Activated naive CD4-positive, alpha-beta T cell (primary cell): ENCODE measurements at places on chromosomes 7 and 10.

- DNase-seq = no peak
Observed at GRCh38 chr7:76193466-76193865, 8.2 kb upstream of the SRRM3 start.

DNA sequence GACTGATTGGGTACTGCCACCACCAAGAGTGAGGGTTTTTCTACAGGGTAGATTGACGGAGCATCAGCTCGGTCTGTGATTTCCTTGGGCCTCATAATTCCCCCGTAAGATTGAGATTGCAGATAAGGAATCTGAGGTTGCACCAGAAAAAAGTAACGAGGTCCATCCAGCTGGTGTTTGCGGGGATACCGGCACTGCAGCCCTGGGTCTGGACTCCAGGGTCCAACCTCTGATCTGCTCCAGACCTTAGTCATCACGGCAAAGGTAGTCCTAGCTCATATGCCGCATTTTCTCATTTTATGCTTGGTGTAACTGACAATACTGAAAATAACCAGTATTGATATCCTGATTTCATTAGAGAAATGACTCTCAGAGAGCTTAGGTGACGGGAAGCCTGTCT, 3.9 kb downstream of the CARD11 start:
- DNase-seq = no peak

- no peak for DNase-seq
Observed at GRCh38 chr7:74021546-74022320, 6.2 kb upstream of the ELN start.

GRCh38 chr7:33190688-33191304, 61.4 kb downstream of the BBS9 start:
- no peak for DNase-seq

DNA sequence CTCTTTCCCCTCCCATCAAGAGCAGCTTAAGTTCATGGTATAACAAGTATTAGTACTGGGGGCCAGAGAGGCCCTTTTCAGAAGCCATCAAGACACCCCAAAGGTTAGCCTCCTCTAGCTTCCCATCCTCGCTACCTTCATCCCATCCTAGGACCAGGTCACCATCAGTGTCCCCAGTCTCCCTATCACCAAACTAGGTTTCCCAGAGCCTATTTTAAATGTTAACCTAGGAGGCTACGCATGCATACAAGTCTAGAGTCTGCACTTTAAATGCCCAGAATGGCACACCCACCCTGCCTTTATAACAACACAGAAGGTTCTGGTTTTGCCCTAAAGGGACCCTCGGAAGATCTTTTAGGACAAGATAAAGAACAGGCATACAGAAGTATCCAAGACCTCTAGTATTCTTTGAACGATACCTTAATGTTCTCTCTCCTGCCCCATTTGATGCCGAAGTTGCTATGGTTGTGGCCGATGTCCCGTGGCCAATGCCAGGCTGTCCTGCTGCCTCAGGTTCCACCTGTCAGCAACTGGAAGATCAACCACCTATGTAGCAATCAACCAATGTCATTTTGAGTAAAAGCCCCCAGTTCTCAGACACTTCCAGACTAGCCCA, 2.2 kb downstream of the GPRIN2 start:
- no peak for DNase-seq

DNA sequence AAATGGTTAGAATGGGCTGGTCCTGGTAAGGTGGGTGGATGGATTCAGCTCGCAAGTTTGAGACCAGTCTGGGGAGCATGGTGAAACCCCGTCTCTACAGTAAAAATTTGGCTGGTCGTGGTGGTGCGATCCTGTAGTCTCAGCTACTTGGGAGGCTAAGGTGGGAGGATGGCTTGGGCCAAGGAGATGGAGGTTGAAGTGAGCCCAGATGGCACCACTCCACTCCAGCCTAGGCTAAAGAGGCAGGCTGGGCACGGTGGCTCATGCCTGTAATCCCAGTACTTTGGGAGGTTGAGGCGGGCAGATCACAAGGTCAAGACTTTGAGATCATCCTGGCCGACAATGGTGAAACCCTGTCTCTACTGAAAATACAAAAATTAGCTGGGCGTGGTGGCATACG, 15.3 kb downstream of the IFT22 start:
- DNase-seq = no peak
